ENCODE measurements at places on chromosomes 4 and X.
A peak's percentile ranks its signal among the peaks of the same experiment; 100 is the strongest.

DNA sequence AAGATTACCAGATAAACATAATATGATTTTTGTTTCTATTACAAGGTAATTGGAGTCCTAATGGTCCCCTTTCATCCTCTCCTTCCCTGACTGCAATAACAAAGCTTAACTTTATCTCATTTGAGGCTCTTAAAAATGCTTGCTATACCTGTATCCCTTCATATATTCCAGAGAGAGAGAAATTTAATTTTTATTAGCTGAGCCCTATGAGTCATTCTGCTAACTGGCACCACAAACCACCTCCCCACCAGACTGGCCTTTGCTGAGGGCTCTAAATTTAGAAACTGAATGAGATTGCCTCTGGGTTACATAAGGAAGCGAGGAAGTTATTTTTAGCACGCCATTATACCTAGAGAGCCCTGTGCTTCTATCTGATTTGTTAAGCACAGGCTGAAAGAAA lies 27.4 kb downstream of the CBLL2 start:
- DNase-seq: peak; percentile 71

GRCh38 chr4:98482847-98483806 lies 175.3 kb downstream of the TSPAN5 start:
- peak; percentile 48 for DNase-seq

DNA sequence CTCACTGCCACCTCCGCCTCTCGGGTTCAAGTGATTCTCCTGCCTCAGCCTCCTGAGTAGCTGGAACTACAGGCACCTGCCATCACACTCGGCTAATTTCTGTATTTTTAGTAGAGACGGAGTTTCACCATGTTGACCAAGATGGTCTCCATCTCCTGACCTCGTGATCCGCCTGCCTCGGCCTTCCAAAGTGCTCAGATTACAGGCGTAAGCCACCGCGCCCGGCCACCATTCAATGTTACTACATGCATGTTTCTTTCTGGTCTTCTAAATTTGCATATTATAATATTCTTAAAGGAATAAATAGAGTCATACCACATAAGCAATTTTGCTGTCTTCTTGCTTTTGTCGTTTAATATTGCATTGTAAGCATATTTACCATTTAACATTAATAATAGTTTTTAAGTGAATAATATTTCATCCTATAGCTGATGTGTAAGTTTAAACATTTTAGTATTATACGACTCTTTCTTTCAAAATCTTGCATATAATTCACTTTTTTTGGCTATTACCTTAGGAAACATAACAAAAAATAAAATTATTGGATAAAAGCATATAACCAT lies 1270.4 kb downstream of the ADGRL3 start:
- no peak for DNase-seq

- peak; percentile 45 for DNase-seq
These were observed 192.0 kb downstream of the PCDH7 start for GRCh38 chr4:30912098-30912714.

DNA sequence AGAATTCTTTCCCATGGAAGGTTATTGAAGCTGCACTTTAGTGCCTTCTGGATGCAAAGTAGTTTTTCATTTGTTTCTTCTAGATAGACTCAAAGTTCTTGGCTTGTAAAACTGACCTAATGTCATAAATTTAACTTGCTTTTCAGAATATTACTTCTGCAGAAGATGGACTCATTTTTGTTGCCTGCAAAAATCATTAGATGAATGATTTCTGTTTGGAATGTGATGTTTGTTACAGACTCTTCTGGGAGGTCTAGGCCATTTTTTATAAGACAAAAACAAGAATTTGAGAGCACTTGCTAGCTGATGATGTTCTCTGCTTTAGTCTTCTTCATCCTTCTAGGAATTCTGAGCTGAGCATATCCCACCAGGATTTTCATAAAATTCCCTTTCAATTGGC lies 308.6 kb upstream of the GIMD1 start:
- DNase-seq: no peak

DNA sequence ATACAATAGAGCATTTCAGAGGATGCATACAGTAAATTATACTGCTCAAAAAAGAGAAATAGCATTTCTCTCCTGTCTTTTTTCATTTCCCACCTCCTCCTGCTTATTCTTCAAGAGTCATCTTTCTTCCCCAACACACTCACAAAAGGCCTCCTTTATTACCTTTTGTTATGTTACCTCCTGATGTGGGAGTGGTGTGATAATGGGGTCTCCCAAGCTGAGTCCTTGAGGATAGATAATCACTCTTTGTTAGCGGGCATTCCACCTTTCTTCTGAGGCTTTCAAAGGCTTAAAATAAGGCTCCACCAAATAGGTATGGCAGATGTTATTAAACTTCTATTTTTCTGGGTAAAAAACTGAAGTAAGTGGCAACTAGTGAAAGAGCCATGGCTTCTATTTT lies 159.8 kb downstream of the CPEB2 start:
- no peak for DNase-seq

DNA sequence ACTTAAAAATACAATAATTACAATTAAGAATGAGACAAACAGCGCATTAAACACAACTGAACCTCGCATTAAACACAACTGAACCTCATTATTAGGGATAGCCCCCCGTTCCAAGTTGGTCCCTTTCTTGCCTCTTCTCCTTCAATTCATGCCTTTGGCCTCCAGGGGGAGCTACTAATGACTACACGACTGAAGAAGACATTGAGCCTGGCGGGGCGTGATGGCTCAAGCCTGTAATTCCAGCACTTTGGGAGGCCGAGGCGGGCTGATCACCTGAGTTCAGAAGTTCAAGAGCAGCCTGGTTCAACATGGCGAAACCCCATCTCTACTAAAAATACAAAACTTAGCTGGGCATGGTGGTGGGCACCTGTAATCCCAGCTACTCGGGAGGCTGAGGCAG lies 56.4 kb upstream of the NWD2 start:
- DNase-seq: no peak

All from adipocyte (in vitro differentiated cells).